Activated T-helper 2 cell treated with anti-CD3 and anti-CD28 coated beads, Interferon-gamma antibody, Interleukin-2, Interleukin-4, amounts not matched to agents 10 μg/mL and 5 μg/mL and 100 μg/mL, durations not matched to agents 14 hours and 24 hours and 36 hours (primary cell): ENCODE measurements at places on chromosomes 16 and 17. TPM values are rescaled to one million over a fixed set of nuclear protein-coding genes. Genes with fewer than 3 reads are reported as not detected.

- peaks cover 71% of the 10 kb centered on the region for H3K36me3 ChIP-seq
- DNase-seq: no peak
- no peaks in the 10 kb centered on the region for H3K27me3 ChIP-seq
- H3K4me1 ChIP-seq: peaks cover 50% of the 10 kb centered on the region
- H3K27ac ChIP-seq: peak overlapping the region; percentile 85
- peak overlapping the region; percentile 19 for H3K4me3 ChIP-seq
These were observed 6.5 kb downstream of the MARF1 start for GRCh38 chr16:15636392-15636873.

GRCh38 chr17:45584092-45585036, 93.8 kb upstream of the PLEKHM1 start:
- H3K27ac ChIP-seq: peak overlapping the region; percentile 91
- peak overlapping the region; percentile 85 for H3K4me3 ChIP-seq
- DNase-seq: peak; percentile 80

DNA sequence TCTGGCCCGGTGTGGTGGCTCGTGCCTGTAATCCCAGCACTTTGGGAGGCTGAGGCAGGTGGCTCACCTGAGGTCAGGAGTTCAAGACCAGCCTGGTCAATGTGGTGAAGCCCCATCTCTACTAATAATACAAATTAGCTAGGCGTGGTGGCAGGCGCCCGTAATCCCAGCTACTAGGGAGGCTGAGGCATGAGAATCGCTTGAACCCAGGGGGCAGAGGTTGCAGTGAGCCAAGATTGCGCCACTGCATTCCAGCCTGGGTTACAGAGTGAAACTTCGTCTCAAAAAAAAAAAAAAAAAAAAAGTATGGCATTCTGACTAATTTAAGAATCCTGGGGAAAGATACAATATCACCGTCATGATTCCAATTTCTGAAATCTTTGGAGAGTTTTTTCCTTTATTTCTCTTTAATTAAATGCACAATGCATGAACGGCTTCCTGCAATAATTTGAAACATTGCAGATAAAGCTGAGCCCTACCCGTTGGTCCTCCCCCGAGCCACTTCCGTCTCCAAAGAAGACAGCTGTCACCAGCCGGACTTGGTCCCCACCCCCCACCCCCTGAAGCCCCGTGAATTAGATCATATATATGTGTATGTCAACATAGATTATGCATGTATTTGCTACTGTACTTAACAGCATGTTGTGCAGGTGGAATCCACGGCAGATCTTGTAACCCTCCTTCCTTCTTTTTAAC, 142.6 kb upstream of the PLCG2 start:
- H3K4me1 ChIP-seq: peaks cover 55% of the 10 kb centered on the region
- no peak for DNase-seq
- peaks cover 21% of the 10 kb centered on the region for H3K36me3 ChIP-seq
- H3K4me3 ChIP-seq: no peak overlapping the region
- H3K27me3 ChIP-seq: no peaks in the 10 kb centered on the region
- H3K27ac ChIP-seq: peak overlapping the region; percentile 68

DNA sequence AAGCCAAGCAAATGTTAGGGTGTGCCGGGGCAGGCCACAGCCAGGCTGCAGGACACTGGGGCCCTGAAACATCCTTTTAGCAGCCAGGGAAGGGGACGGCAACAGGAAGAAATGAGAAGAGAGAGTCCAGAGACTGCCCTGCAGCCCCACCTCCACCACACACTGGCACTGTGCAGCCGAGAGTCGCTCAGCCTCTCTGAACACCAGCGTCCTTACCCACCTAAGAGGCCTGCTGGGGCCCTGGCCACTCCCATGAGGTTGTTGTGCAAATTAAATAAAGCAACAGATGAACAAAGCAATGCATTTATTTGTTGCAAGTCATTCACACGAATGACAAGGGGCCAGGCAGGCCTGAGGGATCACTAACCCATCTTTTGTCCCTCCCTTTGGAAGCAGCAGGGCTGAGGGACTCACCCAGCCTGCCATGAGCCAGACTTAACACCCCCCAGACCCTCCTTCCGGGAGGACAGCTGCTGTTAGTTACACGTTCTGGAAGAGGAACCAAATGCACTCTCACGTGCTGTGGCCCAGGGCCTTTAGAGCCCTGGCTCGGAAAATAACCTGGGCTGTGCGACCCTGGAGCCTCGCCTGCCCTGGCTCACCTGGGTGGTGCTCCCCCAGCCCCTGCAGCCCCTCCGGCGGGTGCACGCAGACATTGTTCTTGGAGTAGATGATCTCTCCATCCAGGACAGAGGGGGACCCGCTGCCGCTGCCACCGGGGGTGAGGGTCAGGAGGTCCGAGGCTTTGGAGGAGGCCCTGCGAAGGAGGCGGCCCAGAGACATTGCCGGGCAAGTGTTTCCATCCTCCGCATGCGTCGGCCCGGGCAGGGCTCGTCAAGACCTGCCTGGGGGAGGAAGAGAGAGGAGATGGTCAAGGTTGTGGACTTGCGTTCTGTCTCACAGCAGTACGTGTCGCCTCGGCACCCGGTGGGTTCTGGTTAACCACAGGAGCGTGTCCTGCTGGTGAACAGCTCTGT, 22.6 kb downstream of the TBC1D16 start:
- no peak overlapping the region for H3K4me3 ChIP-seq
- no peak for DNase-seq
- H3K36me3 ChIP-seq: no peaks in the 10 kb centered on the region

- H3K36me3 ChIP-seq: no peaks in the 10 kb centered on the region
- DNase-seq: no peak
- H3K27ac ChIP-seq: no peak overlapping the region
- no peaks in the 10 kb centered on the region for H3K27me3 ChIP-seq
These were observed 265.2 kb downstream of the XYLT1 start for GRCh38 chr16:17205279-17206211.

GRCh38 chr16:28932339-28933141, 769 bp downstream of the CD19 start:
- no peaks in the 10 kb centered on the region for H3K27me3 ChIP-seq
- no peak overlapping the region for H3K27ac ChIP-seq

DNA sequence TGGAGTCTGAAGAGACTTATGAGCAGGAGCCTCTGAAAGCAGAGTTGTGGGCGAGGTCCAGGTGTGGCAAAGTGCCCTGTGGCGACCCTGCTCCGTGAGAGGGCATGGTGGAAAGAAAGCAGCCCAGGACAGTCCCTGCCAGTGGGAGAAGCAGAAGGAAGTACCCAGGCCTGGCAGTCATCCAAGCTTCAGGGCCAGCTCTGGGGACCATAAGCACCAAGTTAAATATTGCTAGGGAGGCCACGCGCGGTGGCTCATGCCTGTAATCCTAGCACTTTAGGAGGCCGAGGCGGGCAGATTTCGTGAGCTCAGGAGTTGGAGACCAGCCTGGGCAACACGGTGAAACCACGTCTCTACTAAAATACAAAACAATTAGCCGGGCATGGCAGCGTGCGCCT, 4.9 kb upstream of the ASGR1 start:
- no peak for DNase-seq
- H3K36me3 ChIP-seq: no peaks in the 10 kb centered on the region
- H3K4me3 ChIP-seq: no peak overlapping the region
- no peak overlapping the region for H3K27ac ChIP-seq

DNA sequence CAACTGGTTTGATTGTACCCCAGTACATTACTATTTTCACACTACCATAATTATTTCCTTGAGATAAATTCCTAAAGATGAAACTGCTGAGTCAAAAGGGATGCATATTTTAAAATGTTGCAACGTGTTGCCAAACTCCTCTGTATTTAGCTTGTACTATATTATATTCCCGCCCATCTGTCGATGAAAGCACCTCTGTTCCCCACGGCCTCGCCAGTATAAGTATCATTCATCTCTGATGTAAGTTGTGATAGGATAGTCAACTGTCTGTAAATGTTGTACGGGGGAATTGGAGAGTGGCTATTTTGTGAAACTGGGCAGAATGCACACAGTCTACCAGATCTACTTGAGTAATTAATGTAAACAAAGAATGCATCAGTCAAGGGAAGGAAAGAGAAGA, 47.7 kb upstream of the TNRC6A start:
- no peak for DNase-seq
- H3K36me3 ChIP-seq: no peaks in the 10 kb centered on the region
- peaks cover under 1% of the 10 kb centered on the region for H3K4me1 ChIP-seq
- no peak overlapping the region for H3K27ac ChIP-seq
- no peak overlapping the region for H3K4me3 ChIP-seq

DNA sequence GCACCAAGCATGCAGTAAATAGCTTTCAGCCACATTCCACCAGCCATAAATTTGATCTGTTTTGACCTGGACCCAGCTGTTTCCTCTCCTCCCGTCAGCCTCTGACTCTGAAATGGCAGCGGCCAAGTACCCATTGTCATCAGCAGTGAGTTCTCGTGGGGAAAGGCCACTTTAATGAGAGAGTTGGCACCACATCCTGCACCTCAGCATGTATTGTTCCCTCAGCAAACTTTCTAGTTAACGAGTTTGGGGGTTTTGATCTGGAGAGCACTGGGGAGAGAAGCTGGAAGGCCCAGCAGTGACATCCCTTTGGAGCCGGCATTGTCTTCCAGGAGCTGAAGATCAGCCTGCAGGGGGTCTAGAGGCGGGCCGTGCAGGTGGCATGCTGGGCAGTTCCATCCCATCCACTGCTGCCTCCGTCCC, 84.9 kb downstream of the RPA1 start:
- H3K4me3 ChIP-seq: no peak overlapping the region
- DNase-seq: no peak
- no peaks in the 10 kb centered on the region for H3K36me3 ChIP-seq
- H3K27me3 ChIP-seq: peaks cover 24% of the 10 kb centered on the region

GRCh38 chr17:33986566-33986965, 268.5 kb upstream of the CCL2 start:
- H3K4me3 ChIP-seq: no peak overlapping the region
- H3K27me3 ChIP-seq: peaks cover 18% of the 10 kb centered on the region
- no peaks in the 10 kb centered on the region for H3K36me3 ChIP-seq
- H3K4me1 ChIP-seq: no peaks in the 10 kb centered on the region
- no peak for DNase-seq
- H3K27ac ChIP-seq: no peak overlapping the region

DNA sequence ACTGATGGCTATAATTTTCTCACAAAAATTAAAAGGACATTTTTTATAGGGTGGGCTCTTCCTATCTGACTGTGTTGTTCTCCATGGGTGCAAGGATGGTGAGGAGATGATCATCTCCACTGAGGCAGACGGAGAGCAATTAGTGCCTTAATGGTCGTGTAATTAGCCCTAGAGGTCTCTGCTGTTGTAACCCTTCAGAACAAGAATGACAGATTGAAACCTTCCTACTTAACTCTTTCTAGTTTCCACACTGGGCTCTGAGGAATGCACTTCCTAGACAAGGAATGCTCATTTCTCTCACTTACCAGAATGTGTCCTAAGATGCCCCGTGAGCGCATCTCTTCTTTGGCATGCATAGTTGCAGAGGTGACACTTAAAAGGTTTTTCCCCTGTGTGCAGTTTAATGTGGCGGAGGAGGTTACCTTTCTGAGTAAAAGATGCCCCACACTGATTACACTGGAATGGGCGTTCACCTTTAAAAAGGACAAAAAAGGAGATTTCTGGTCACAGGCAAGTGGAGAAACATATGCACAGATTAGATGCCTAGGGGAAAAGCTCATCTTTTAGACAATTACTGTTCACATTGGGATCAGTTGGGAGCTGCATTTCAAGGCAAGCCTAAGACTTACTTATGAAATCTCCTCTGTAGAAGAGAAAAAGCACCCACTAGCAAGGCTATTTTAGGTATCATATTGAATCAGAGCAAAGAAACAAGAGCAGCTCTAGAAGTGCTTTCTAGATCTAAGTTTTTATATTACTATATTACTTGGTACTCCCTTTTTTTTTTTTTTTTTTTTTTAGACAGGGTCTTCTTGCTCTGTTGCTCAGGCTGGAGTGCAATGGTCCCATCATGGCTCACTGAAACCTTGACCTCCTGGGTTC, 53.6 kb downstream of the GRB7 start:
- peaks cover 54% of the 10 kb centered on the region for H3K4me1 ChIP-seq
- H3K36me3 ChIP-seq: peaks cover 47% of the 10 kb centered on the region

DNA sequence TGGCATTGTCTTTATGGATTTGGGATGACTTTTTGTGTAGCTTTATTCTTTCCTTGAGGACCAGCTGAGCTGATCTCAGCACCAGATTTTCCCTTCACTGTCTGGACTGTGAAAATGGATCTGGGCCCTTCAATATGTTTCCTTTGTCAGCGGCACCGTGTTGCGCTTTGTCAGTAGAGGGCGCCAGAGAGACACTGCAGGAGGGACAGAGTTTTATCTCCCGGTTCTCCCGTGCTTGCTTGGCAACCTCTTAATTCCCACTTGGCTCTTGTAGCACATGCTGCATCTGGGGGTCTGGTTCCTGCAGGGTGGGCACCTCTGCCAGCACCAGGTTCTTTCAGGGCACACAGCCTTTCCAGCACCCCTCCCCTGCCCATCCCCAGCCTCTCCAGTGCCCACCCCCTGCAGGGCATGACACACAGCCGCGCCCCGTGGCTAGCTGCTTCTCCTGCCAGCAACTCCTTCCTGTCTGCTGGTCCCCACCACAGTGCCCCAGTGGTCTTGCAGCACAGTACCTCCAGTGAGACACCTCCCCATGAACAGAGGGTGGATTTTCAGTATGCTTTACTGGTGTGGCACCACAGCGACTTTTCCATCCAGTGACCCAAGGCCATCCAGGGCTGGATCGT, 19.6 kb downstream of the OR1D5 start:
- H3K4me3 ChIP-seq: no peak overlapping the region
- no peak for DNase-seq
- H3K36me3 ChIP-seq: no peaks in the 10 kb centered on the region
- H3K27me3 ChIP-seq: no peaks in the 10 kb centered on the region

The ABCC11 gene
- 0.05 and 0.09 TPM in 2 replicates for total RNA-seq

The TSPOAP1 gene
- 21.9 and 22.3 TPM in 2 replicates for total RNA-seq

The CACNG5 gene
- not detected in 2 replicates for total RNA-seq

The C17orf107 gene
- 0.76 and 1.3 TPM in 2 replicates for total RNA-seq

The B9D1 gene
- 6.7 TPM in 2 replicates for total RNA-seq
